Osteoblast (primary cell): ENCODE measurements at places on chromosomes 6 and 20.

GRCh38 chr6:4585682-4586468 lies 190.3 kb upstream of the CDYL start:
- no peak for DNase-seq

GRCh38 chr6:69105288-69105687 lies 470.2 kb downstream of the ADGRB3 start:
- no peak for DNase-seq

- peak; percentile 49 for DNase-seq
These were observed 3.2 kb upstream of the TNFRSF6B start for GRCh38 chr20:63693083-63693732.

- no peak for DNase-seq
These were observed 227.7 kb downstream of the MEI4 start for GRCh38 chr6:77880501-77880900.

GRCh38 chr6:118696271-118696670 lies 44.9 kb upstream of the CEP85L start:
- no peak for DNase-seq

DNA sequence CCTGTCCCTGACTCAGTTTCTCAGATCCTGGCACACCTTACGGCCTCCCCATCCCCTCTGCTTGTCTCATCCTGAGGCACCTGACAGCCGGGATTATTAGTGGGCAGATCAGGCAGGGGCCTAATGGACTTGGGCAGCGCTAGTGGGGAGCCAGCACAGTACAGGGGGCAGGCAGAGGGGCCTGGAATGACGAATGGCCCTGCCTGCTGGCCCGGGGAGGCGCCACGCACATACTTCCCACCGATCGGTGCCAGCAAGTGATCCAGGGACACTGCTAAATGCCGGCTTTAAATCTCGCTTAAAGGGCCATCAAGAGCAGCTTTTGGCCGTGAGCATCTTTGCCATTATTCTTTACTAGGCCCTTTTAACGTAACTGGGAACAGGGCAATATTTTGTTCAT lies 188.4 kb downstream of the DHX35 start:
- DNase-seq = no peak

GRCh38 chr6:2791450-2791974 lies 26.3 kb downstream of the WRNIP1 start:
- DNase-seq = no peak

DNA sequence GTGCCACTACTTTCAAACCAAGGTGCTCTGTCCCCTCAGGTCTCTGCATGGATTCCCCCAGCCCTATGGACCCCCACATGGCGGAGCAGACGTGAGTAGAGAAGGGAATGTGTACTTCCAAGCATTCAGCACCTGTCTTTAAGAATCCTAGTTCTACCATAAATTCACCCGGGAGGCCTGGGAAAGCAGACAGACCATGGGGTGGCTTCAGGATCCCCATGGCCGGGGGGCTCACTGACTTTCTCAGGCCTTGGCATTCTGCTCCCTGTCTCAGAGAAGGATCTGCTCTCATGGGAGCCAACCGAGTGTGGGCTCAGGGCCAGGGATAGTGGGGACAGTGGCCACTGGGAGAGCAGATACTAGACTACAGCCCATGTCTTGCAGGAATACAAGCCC lies 2.3 kb downstream of the CDC25B start:
- no peak for DNase-seq

GRCh38 chr6:144264270-144265060 lies 20.7 kb upstream of the UTRN start:
- DNase-seq = peak; percentile 34

DNA sequence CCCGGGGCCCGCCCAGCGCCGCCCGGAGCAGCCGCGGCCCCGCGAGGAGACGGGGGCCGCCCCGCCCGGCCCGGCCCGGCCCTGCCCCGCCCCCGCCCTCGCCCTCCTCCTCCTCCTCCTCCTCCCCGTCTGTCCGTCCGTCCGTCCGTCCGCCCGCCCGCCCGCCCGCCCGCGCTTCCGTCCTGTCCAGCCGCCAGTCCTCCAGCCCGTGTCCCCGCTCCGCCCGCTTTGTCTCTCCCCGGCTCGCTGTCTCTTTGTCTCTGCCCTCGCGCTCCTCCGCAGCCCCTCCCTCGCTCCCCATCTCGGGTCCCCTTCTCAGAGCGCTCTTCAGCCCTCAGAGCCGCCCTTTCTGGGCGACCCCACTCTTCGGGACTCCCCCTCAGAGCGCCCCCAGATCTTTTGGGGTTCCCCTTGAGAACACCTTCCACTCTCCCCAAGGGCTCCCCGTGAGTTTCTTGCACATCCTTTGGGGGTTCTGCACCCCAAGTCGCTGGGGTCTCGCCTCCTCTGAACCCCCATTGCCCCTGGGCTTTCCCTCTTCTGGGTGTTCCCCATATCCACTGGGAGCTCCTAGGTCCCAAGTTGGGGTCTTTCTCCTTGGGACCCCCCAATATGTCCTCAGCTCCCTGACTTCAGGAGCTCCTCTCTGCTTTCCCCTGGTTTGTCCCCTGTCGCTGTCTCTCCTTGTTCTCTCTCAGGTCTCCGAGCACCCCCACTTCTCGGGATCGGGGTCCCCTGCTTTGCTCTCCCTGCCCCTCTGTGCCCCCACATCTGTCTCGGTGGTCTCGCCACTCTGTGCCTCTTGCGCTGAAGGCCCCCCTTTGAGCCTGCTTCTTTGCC lies 79.5 kb upstream of the MYL9 start:
- no peak for DNase-seq

DNA sequence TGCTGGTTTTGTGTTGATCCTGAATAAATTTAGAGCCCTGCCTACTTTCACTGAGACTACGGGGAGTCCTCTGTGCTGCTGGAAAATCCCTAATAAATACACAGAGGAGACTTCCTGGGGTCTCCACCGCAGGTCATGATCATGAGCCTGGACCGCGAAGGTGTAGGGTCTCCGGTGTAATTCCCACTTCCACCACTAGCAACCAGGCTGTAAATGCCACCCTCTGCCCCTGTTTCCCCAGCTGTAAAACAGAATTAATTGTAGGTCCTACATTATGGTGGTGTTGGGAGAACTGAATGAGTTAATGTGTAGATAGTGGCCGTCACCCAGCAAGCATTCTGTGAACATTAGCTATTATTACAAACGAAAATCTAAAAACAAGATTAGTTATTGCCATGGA lies 191.6 kb upstream of the THBS2 start:
- DNase-seq = no peak

DNA sequence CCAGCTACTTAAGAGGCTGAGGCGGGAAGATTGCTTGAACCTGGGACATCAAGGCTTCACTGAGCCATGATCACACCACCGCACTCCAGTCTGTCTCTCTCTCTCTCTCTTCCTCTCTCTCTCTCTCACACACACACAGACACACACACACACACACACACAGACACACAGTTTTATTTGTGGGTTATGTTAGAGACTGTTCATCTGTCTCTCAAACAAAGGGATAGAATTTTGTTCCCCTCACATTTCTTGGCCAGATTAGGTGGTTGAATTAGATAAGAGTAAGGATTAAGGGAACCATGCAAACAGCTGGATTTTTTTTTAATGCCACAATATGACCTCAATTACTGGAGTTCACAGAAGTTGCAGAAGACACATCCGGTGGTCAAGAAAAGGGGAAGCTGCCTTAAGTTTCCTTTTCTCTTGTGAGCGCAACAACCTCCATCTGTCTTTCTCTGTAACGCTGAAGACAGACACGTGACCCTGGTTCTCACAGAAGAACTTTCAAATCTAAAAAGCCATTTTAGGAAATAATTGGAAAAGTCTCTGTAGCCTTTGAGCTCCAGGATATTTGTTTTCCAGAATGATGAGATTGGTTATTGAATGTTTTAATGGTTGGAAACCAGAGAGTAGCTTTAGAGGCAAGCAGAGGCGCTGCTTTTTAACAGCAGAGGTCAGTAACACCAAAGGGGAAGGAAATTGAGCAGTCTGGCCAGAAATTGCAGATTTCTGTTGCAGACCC lies 32.9 kb upstream of the LGSN start:
- no peak for DNase-seq

DNA sequence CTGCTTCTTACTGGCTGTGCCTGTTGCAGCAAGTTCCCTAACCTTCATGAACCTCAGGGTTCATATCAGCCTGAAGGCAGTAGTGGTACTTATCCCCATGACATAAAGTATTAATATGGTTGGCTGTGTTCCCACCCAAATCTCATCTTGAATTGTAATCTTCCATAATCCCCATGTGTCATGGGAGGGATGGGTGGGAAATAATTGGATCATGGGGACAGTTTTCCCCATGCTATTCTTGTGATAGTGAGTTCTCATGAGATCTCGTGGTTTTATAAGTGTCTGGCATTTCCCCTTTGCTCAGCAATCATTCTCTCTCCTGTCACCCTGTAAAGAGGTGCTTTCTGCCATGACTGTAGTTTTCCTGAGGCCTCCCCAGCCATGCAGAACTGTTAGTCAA lies 61.8 kb downstream of the FAM229B start:
- DNase-seq = no peak

- DNase-seq = no peak
These were observed 230.9 kb downstream of the SYNDIG1 start for GRCh38 chr20:24700166-24700860.

- no peak for DNase-seq
These were observed 54.7 kb upstream of the HFE start for GRCh38 chr6:26032340-26033084.

- DNase-seq = peak; percentile 29
These were observed 8.8 kb downstream of the DEFB129 start for GRCh38 chr20:235891-236290.

DNA sequence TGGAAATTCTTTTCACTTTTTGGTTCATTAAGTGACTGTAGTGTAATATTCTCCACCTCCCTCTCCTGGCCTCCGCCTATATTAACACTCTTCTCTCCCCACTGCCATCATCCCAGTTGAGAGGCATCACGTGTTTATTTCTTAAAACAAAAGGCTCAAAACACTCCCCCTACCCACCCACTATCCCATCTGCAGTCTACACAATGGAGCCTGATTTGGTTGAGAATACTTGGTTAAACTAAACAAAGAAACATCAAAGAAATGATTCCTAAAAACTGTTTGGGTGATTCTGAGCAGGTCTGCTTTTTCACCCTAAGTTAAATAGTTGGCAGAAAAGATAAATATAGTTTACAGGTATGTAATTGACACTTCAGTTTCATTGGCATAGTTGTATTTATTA lies 5.9 kb downstream of the TFAP2B start:
- DNase-seq = no peak
